Aorta (tissue), 5 donors: ENCODE measurements at places on chromosomes 5 and 9. TPM values are rescaled to one million over a fixed set of nuclear protein-coding genes. Genes with fewer than 3 reads are reported as not detected.

- no peaks in the 10 kb centered on the region for H3K4me1 ChIP-seq
- H3K36me3 ChIP-seq: no peaks in the 10 kb centered on the region
- no peak for DNase-seq
- no peak overlapping the region for H3K27ac ChIP-seq
Observed at GRCh38 chr5:142952229-142952628, 182.1 kb downstream of the ARHGAP26 start.

DNA sequence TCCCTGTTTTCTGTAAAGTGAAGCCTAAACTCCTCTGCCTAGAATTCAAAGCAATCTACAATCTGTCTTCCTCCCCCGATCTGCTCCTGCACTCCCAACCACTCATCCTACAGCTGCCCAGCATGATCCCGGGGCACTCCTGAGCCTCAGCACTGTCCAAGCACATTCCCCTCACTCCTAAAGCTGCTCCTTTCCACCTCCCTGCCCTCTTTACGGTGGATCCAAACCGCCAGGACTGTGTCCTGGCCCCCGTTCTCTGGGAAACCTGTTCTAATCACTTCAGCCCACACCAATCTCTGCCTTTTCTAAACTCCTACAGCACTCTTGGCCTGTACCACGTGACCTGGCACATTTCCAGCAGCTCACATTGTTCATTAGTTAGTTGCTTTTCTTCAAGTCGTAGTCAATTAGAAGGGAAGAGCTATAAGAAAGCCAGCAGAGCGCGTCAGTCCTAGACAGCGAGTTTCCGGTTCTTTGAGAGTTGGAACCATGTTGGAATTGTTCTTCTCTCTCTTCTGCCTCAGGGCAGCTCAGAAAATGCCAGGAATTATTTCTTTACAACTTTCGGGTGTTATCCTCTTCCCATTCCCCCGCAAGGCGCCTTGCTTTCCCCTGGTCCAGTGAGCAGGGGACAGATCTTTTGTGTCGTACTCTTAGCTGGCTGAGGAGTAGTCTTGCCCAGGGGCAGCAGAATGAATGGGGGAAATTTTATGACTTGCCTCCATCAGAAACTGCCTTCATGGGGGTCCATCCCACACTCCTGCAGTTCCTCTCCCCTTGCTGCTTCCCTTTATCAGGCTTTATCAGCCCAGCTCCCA is 60.7 kb downstream of the NRG2 start:
- H3K4me3 ChIP-seq: no peak overlapping the region
- H3K27ac ChIP-seq: no peak overlapping the region
- H3K36me3 ChIP-seq: no peaks in the 10 kb centered on the region
- DNase-seq: no peak
- H3K4me1 ChIP-seq: no peaks in the 10 kb centered on the region
- H3K27me3 ChIP-seq: no peaks in the 10 kb centered on the region

DNA sequence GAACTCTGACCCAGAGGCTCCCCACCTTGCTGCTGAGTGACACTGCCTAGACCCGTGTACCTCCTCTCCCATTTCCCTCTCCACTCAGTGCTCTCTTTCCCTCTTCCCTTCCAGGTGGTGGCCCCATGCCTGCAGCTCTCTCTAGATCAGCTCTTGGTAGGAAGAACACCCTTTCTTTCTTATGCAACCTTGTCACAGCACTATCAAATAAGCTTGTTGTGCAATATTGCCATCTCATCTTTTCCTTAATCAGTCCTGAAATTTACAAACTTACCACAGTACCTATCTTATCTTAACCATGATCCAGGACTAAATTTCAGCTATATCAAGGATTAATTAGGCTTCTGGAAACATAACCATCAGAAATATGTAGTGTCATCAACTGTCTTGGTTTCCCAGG is 88.6 kb downstream of the ZFAND5 start:
- DNase-seq: no peak
- H3K27ac ChIP-seq: no peak overlapping the region
- no peaks in the 10 kb centered on the region for H3K4me1 ChIP-seq
- H3K27me3 ChIP-seq: no peaks in the 10 kb centered on the region
- H3K4me3 ChIP-seq: no peak overlapping the region
- H3K36me3 ChIP-seq: no peaks in the 10 kb centered on the region

DNA sequence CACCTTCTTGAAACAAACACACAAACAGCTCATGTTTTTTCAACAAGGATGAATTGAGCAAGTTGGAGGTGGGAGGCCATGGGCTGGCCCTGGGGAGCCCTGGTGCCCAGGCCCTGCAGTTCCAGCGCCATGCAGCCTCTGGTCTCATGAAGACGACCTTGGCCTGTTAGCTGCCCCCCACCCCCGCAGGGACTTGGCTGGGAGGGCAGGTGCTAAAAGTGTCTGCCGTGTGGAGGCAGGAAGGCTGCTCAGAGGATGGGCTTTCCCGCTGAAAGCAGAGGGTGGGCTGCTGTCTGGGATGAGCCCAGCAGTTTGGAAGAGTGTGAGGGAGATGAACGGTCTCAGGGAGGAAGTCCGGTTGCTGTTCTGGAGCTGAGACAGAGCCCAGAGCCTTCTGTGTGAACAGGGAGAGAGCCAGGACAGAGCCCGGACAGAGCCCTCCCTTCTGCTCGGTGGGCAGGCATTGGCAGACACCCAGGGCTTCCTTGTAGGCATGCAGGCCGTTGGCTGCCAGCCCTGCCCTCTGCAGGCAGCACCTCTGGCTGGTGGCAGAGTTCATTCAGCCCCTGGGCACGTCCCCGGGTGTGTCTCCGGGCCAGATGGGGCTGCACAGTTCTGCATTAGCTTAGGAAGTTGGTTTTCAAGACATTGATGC is 18.7 kb downstream of the ROPN1L start:
- H3K27ac ChIP-seq: no peak overlapping the region
- peak; percentile 87 for DNase-seq
- H3K27me3 ChIP-seq: no peaks in the 10 kb centered on the region
- H3K4me1 ChIP-seq: no peaks in the 10 kb centered on the region
- no peaks in the 10 kb centered on the region for H3K36me3 ChIP-seq

FBP2 gene
- not detected for total RNA-seq

TBC1D13 gene
- total RNA-seq: 27.7 TPM

DNA sequence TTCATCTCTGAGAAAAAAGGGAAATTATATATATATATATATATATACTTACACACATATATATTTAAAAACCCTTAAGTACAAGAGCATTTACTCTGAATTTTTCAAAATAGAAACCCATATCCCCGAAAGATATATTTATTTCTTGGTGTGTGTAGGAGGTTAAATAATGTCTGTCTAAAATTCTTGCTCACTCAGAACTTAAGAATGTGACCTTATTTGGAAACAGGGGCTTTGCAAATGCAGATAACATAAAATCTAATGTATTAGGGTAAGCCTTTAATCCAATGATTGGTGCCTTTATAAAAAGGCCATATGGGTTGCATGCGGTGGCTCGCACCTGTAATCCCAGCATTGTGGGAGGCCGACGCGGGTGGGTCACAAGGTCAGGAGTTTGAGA is 517.3 kb upstream of the TLE4 start:
- H3K27me3 ChIP-seq: no peaks in the 10 kb centered on the region
- H3K27ac ChIP-seq: no peak overlapping the region
- H3K4me1 ChIP-seq: no peaks in the 10 kb centered on the region
- H3K4me3 ChIP-seq: no peak overlapping the region
- no peaks in the 10 kb centered on the region for H3K36me3 ChIP-seq
- DNase-seq: no peak

ORM1 gene
- 0.45 TPM for total RNA-seq

GRCh38 chr9:106669835-106670234 is 193.1 kb upstream of the ZNF462 start:
- H3K36me3 ChIP-seq: no peaks in the 10 kb centered on the region
- H3K4me3 ChIP-seq: no peak overlapping the region
- H3K27me3 ChIP-seq: no peaks in the 10 kb centered on the region

- H3K27me3 ChIP-seq: no peaks in the 10 kb centered on the region
- no peak overlapping the region for H3K4me3 ChIP-seq
- H3K4me1 ChIP-seq: no peaks in the 10 kb centered on the region
- no peak for DNase-seq
- no peak overlapping the region for H3K27ac ChIP-seq
- H3K36me3 ChIP-seq: no peaks in the 10 kb centered on the region
Observed at GRCh38 chr9:127162864-127163365, 40.5 kb upstream of the ANGPTL2 start.

DNA sequence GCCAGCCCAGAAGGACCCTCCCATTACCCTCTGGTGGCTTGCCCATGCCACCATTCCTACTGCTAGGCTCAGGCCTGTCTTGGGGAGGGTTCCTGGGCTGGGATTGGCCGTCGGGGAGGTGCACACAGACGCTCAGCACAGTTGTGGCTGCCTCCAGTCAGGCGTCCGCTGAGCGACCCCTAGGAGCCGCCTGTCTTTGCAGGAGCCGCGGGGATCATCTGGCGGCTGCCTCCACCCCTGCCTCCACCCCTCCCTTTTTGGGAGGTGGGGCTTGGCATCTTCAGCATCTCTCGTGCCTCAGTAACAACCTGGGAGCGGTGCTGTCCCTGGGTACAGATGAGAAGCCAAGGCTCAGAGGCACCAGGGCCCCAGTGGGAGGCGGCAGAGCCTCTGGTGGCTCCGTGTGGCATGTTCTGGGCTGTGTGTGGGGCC is 39.6 kb downstream of the RXRA start:
- no peaks in the 10 kb centered on the region for H3K4me1 ChIP-seq
- no peaks in the 10 kb centered on the region for H3K27me3 ChIP-seq
- no peak overlapping the region for H3K27ac ChIP-seq
- H3K4me3 ChIP-seq: no peak overlapping the region
- peak; percentile 65 for DNase-seq

- DNase-seq: no peak
- H3K4me1 ChIP-seq: no peaks in the 10 kb centered on the region
- H3K27me3 ChIP-seq: no peaks in the 10 kb centered on the region
- no peak overlapping the region for H3K4me3 ChIP-seq
- no peak overlapping the region for H3K27ac ChIP-seq
Observed at GRCh38 chr5:8954801-8955200, 591.1 kb downstream of the SEMA5A start.

PHF24 gene
- 0.88 TPM for total RNA-seq

FOXD4L5 gene
- 0.45 TPM for total RNA-seq

- no peaks in the 10 kb centered on the region for H3K27me3 ChIP-seq
- no peak overlapping the region for H3K4me3 ChIP-seq
- H3K36me3 ChIP-seq: no peaks in the 10 kb centered on the region
- H3K4me1 ChIP-seq: no peaks in the 10 kb centered on the region
- H3K27ac ChIP-seq: no peak overlapping the region
- peak; percentile 58 for DNase-seq
Observed at GRCh38 chr9:105138306-105138801, 106.1 kb upstream of the SLC44A1 start.

ANKRD18B gene
- total RNA-seq: not detected

DNA sequence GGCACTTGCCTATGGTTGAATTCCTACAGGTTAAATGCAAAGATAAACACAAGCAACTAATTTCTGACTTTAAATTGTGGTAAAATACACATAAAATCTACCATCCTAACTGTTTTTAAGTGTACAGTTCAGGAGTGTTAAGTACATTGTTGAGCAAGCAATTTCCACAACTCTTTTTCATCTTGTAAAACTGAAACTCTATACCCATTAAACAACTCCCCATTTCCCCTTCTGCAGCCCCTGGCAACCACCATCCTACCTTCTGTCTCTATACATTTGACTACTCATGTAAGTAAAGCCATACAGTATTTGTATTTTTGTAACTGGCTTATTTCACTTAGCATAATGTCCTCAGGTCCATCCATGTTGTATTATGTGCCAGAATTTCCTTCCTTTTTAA is 38.5 kb upstream of the STX17 start:
- H3K4me3 ChIP-seq: no peak overlapping the region
- H3K27me3 ChIP-seq: no peaks in the 10 kb centered on the region
- peaks cover 6% of the 10 kb centered on the region for H3K36me3 ChIP-seq
- H3K4me1 ChIP-seq: no peaks in the 10 kb centered on the region
- no peak overlapping the region for H3K27ac ChIP-seq
- no peak for DNase-seq

PCDHB5 gene
- total RNA-seq: 4.1 TPM

ALDH1A1 gene
- total RNA-seq: 107 TPM

GRCh38 chr5:145689235-145689634 is 145.9 kb downstream of the PRELID2 start:
- H3K4me1 ChIP-seq: no peaks in the 10 kb centered on the region
- H3K27ac ChIP-seq: no peak overlapping the region
- DNase-seq: no peak
- no peaks in the 10 kb centered on the region for H3K36me3 ChIP-seq

- no peaks in the 10 kb centered on the region for H3K36me3 ChIP-seq
- no peaks in the 10 kb centered on the region for H3K27me3 ChIP-seq
- H3K4me1 ChIP-seq: no peaks in the 10 kb centered on the region
- H3K27ac ChIP-seq: no peak overlapping the region
- no peak for DNase-seq
Observed at GRCh38 chr5:68641211-68641610, 425.7 kb downstream of the PIK3R1 start.

- no peaks in the 10 kb centered on the region for H3K36me3 ChIP-seq
- no peak for DNase-seq
- H3K27ac ChIP-seq: no peak overlapping the region
Observed at GRCh38 chr5:173557123-173557903, 59.1 kb downstream of the BOD1 start.

ADAMTS13 gene
- 1.3 TPM for total RNA-seq

DNA sequence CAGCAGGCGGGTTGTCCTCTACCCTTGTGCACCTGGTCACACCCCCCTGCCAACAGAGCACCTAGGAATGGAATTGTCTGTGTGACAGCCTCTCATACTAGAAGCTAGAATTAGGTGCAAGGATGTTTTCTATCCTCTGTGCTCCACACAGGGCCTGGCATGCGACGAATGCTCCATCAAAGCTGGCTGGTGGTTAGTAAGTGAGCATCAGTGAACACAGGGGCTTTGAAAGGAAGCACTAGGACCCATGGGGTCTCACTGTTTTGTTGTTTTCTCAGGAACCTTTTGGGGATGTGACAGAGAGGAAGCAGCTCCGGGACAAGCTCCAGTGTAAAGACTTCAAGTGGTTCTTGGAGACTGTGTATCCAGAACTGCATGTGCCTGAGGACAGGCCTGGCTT is 32.3 kb downstream of the GALNT12 start:
- H3K36me3 ChIP-seq: no peaks in the 10 kb centered on the region
- no peaks in the 10 kb centered on the region for H3K27me3 ChIP-seq
- no peak overlapping the region for H3K4me3 ChIP-seq
- H3K27ac ChIP-seq: no peak overlapping the region
- DNase-seq: no peak

DNA sequence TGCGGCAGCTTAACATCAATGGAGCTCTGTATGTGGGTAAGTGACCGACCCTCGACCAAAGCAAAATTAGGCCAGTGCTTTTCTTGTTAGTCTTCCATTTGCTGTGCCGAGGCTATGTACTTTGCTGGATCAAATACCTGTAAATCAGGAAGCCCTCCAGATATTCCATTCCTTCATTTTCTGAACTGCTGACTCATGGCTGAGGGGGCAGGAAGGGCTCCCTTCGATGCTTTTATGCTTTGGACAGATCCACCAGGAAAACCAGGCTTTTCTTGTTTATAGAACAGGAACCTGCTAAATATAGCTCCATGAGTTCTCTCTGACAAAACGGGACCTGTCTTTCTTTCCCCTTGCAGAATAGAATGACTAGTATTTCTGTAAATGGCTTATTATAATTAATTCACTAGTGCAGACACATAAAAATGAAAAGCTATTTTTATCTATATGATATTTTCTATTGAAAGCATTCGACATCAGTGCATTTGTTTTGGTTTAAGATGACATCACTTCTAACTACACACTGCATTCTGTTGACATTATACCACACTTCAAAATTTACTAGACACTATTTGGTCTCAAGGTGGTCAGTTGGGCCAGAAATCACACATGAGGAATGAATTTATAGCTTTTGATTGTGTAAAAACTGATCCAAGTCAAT is 93.3 kb downstream of the LIFR start:
- no peak overlapping the region for H3K27ac ChIP-seq
- no peaks in the 10 kb centered on the region for H3K4me1 ChIP-seq
- H3K36me3 ChIP-seq: no peaks in the 10 kb centered on the region
- DNase-seq: no peak
- no peak overlapping the region for H3K4me3 ChIP-seq
- no peaks in the 10 kb centered on the region for H3K27me3 ChIP-seq
